ENCODE measurements at places on chromosomes 5 and 9.
A peak's percentile ranks its signal among the peaks of the same experiment; 100 is the strongest.

GRCh38 chr5:82986404-82986803, 90.8 kb downstream of the TMEM167A start:
- H3K4me1 ChIP-seq: no peaks in the 10 kb centered on the region
- DNase-seq: no peak
- H3K36me3 ChIP-seq: no peaks in the 10 kb centered on the region
- no peak overlapping the region for H3K27ac ChIP-seq

- no peak for DNase-seq
- no peak overlapping the region for H3K4me3 ChIP-seq
- no peak overlapping the region for H3K27ac ChIP-seq
- no peaks in the 10 kb centered on the region for H3K27me3 ChIP-seq
- H3K4me1 ChIP-seq: no peaks in the 10 kb centered on the region
- no peaks in the 10 kb centered on the region for H3K36me3 ChIP-seq
These were observed 49.4 kb upstream of the GRIN3A start for GRCh38 chr9:101787891-101788290.

DNA sequence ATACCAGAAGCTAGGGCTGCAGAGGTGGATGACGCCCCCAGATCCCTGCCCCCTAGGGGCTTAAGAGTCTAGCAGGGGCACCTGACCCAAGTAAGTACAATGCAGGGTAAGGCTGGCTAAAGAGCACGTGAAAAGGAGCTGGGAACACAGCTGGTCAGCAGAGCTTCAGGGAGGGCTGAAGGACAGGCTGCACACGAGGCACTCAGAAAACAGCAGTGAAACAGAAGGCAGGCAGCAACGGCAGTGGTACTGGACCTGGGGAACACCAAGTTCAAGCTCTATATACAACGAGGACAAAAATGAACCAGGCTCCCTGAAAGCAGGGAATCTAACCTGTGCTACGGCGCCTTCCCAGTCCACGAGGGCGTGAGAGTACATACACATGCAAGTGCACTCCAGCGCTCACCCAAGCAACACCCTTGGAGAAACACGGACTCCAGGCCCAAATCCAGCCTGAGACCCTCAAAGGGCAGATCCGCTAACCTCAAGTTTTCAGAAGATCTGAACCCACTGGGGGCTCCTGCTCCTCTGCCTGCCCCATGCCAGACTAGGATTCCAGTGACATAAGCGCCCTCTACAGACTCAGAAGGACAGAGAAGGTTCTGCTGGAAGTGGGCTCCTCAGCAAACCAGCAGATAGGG, 57.4 kb downstream of the PSMB7 start:
- H3K27ac ChIP-seq: no peak overlapping the region
- no peaks in the 10 kb centered on the region for H3K4me1 ChIP-seq
- H3K27me3 ChIP-seq: no peaks in the 10 kb centered on the region
- no peak for DNase-seq
- no peaks in the 10 kb centered on the region for H3K36me3 ChIP-seq

GRCh38 chr5:62900976-62901375, 322.4 kb downstream of the LRRC70 start:
- H3K4me3 ChIP-seq: no peak overlapping the region
- no peaks in the 10 kb centered on the region for H3K27me3 ChIP-seq
- H3K4me1 ChIP-seq: no peaks in the 10 kb centered on the region
- no peaks in the 10 kb centered on the region for H3K36me3 ChIP-seq
- H3K27ac ChIP-seq: no peak overlapping the region

- H3K27ac ChIP-seq: no peak overlapping the region
- H3K4me3 ChIP-seq: no peak overlapping the region
- no peak for DNase-seq
These were observed 115.0 kb downstream of the NFIB start for GRCh38 chr9:14198841-14199455.

- peaks cover 6% of the 10 kb centered on the region for H3K36me3 ChIP-seq
- H3K4me3 ChIP-seq: no peak overlapping the region
- no peak overlapping the region for H3K27ac ChIP-seq
- no peaks in the 10 kb centered on the region for H3K27me3 ChIP-seq
- DNase-seq: peak; percentile 51
These were observed 12.6 kb downstream of the PLGRKT start for GRCh38 chr9:5425006-5425628.

DNA sequence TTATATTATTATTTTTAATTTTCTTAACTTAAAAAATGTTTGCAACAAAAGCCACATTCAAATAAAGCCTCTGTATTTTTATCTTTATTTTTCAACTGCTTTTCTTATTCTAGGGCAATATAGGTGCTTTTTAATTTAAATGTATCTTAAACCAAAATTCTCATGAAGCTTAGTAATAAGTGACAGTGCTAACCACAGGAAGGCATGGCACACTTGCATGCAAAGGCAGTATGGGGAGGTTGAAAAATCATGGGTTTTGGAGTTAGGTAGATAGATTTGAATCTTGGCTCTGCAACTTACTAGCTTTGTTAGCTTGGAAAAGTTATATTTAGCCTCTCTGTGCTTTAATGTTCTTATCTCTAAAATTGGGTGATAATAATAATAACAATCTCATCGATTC, 458.0 kb downstream of the DMAC1 start:
- no peak overlapping the region for H3K4me3 ChIP-seq
- DNase-seq: no peak
- H3K27ac ChIP-seq: no peak overlapping the region
- no peaks in the 10 kb centered on the region for H3K4me1 ChIP-seq

- H3K27me3 ChIP-seq: no peaks in the 10 kb centered on the region
- peak overlapping the region; percentile 35 for H3K4me3 ChIP-seq
- peaks cover 46% of the 10 kb centered on the region for H3K4me1 ChIP-seq
- H3K27ac ChIP-seq: peak overlapping the region; percentile 62
- DNase-seq: peak; percentile 84
These were observed 142.6 kb upstream of the LMX1B start for GRCh38 chr9:126471084-126471624.

GRCh38 chr9:6715755-6716643, 41.8 kb upstream of the KDM4C start:
- H3K4me3 ChIP-seq: peak overlapping the region; percentile 48
- no peaks in the 10 kb centered on the region for H3K36me3 ChIP-seq
- DNase-seq: peak; percentile 81
- no peaks in the 10 kb centered on the region for H3K27me3 ChIP-seq
- peaks cover 6% of the 10 kb centered on the region for H3K4me1 ChIP-seq

- H3K27ac ChIP-seq: no peak overlapping the region
- DNase-seq: no peak
- no peaks in the 10 kb centered on the region for H3K4me1 ChIP-seq
- no peak overlapping the region for H3K4me3 ChIP-seq
These were observed 96.5 kb upstream of the PALM2AKAP2 start for GRCh38 chr9:109683521-109683920.

DNA sequence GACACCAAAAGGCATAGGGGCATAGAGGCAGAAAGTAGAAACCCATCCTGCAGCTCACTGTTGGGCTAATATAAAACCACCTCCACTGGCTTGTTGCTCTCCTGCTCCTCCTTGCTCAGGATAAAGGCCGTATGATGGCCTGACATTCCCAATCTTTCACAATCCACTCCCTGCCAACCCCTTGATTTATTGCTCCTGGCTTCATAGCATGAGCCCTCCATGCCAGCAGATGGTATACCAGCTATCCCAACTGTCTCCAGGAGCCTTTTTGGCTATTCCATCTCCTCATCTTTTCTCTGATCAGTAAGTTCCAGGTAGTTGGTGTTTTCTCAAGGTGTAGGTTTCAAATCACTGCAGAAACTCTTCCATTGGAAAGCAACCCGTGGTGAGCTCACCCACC, 128.8 kb downstream of the EGFLAM start:
- H3K27me3 ChIP-seq: peaks cover 3% of the 10 kb centered on the region
- H3K27ac ChIP-seq: no peak overlapping the region
- no peak overlapping the region for H3K4me3 ChIP-seq
- no peaks in the 10 kb centered on the region for H3K4me1 ChIP-seq
- DNase-seq: no peak

DNA sequence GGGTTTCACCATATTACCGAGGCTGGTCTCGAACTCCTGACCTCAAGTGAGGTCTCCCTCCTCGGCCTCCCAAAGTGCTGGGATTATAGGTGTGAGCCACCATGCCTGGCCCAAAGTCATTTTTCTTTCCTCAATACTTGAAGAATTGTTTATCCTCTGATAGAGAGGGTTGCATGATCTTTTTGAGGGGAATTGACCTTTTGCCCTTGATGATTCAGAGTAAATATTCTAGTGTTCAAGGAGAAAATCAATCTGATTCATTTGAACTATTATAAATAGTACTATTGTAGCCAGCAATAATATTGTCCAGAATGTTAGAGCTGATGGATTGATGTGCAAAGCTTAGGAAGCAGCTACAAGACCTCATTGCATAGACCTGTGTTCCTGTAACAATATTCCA, 47.1 kb downstream of the UGCG start:
- H3K4me1 ChIP-seq: peaks cover 31% of the 10 kb centered on the region
- H3K27me3 ChIP-seq: no peaks in the 10 kb centered on the region
- H3K4me3 ChIP-seq: no peak overlapping the region

GRCh38 chr9:708551-709432, 132.7 kb upstream of the DMRT1 start:
- no peaks in the 10 kb centered on the region for H3K36me3 ChIP-seq
- H3K4me1 ChIP-seq: peaks cover 7% of the 10 kb centered on the region
- H3K27ac ChIP-seq: no peak overlapping the region
- no peak overlapping the region for H3K4me3 ChIP-seq
- peak; percentile 25 for DNase-seq

DNA sequence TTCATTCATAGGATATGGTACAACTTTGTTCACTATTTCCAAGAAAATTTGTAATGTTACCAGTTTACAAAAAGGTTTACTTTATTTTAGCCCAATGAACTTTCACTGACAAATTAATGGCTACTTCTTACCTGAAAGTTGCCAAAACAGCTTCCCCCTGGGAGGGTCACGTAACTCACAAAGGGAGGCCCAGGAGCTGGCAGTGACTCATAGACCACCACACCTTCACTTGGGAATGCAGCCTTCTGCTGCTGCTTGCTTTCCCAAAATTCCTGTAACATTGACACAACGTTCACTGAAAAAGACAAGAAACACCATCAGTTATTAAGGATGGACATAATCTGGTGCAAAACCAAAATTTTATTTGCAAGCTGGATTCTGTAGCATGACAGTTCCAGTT, 18.1 kb downstream of the LIX1 start:
- no peak overlapping the region for H3K27ac ChIP-seq
- peaks cover under 1% of the 10 kb centered on the region for H3K4me1 ChIP-seq
- H3K27me3 ChIP-seq: no peaks in the 10 kb centered on the region
- no peak for DNase-seq
- peaks cover 11% of the 10 kb centered on the region for H3K36me3 ChIP-seq
- H3K4me3 ChIP-seq: no peak overlapping the region

DNA sequence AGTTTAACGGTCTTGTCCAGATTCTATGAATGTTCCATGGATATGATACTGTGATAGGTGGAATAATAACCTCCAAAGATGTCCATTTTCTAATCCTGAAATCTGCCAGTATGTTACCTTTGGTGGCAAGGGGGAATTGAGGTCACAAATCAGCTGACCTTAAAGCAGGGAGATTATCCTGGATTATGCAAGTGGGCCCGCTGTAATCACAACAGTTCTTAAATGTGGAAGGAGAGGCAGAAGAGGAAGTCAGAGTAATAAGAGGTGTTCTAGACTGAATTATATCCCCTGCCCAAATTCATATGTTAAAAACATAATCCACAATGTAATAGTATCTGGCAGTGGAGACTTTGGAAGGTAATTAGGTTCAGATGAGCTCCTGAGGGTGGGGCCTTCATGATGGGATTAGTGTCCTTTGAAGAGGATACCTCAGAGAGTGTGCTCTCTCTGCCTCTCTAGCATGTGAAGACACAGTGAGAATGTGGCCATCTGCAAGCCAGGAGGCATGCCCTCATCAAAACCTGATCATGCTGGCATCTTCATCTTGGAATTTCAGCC, 47.6 kb upstream of the ZFAND5 start:
- no peaks in the 10 kb centered on the region for H3K36me3 ChIP-seq
- no peak overlapping the region for H3K4me3 ChIP-seq
- no peak overlapping the region for H3K27ac ChIP-seq
- H3K27me3 ChIP-seq: no peaks in the 10 kb centered on the region

GRCh38 chr5:11062397-11062796, 301.4 kb upstream of the DAP start:
- no peak overlapping the region for H3K27ac ChIP-seq
- H3K4me3 ChIP-seq: no peak overlapping the region
- DNase-seq: no peak
- peaks cover 2% of the 10 kb centered on the region for H3K27me3 ChIP-seq
